ENCODE measurements at places on chromosomes 4 and X.

- DNase-seq: no peak
Observed at GRCh38 chr4:181962321-181962720, 280.9 kb upstream of the TENM3 start.

GRCh38 chrX:39388730-39389129, 587.5 kb downstream of the MID1IP1 start:
- DNase-seq: no peak

DNA sequence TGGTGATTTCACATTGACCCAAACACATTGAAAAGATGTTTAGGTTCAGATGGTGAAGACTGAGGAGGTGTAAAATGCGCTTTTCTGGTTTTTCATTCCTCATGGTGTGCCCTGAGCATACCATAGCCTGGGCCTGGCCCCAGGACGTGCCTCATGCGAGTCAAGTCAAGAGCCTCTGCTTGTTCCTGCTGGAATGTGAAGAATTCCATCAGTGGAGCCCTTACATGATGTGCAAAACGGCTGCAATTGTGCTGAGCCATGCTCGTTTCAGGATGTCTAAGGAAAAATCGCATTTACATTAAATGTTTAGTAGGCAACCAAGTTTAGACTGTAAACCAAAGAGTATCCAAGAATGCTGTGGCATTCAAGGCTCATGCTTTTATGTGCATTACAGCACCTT, 34.9 kb downstream of the GYG2 start:
- DNase-seq: no peak

DNA sequence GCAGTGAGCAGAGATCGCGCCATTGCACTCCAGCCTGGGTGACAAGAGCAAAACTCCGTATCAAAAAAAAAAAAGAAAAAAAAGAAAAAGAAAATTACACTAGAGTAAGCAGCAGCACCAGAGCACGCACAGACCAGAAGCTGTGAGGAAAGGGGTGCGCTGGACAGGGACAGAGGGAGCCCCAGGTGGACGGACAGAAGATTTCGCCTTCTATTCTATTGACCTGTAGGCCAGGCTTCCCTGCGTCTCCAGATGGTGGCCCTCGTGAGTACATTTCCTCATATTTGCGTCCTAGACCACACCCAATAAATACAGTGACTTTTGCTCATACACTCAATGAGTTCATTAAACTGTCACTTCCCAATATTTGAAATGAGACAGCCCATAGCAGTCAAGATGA, 19.1 kb downstream of the MTNR1A start:
- DNase-seq: no peak

All from NK-92 treated with Interleukin-12 subunit alpha and Interleukin-12 subunit beta, amount 100 ng/mL, for 24 hours (cell line).